Activated CD4-positive, CD25-positive, alpha-beta regulatory T cell (primary cell): ENCODE measurements at places on chromosomes 11 and 22.

DNA sequence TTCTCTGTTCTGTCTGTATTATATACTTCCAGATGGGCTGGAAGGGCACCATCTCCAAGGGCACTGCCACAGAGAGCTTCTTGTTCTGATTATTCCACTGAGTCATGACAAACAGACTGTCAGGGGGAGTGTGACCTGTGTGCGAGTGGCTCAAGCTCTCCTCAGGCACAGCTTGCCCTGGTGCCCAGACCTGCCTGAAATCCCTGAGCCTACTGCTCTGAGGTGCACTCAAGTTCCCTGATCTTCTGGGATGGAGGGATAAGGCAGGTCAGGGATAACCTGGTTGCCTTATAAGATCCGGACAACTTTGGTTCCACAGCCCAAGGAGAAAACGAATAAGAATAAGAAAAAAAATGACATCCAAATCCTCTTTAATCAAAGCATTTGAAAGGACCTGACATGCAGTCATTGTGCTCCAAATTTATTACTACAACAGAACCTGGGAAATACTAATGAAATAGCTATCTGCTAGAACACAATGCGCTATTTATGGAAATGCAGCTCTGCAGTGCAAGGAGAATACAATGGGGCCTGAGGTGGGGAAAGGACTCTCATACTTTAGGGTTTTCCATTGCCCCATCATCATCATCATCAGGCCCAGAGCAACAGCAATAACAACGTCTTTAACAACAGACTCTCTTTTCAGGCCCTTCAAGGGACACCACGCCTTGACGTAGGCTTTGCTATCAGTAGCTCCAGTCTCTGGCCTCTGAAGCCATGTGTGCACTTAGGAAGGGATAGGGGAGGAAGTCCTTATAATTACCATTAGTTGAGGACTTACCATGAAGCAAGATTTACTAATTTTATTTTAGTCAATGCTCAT, 217.1 kb upstream of the KIRREL3 start:
- no peak for DNase-seq

DNA sequence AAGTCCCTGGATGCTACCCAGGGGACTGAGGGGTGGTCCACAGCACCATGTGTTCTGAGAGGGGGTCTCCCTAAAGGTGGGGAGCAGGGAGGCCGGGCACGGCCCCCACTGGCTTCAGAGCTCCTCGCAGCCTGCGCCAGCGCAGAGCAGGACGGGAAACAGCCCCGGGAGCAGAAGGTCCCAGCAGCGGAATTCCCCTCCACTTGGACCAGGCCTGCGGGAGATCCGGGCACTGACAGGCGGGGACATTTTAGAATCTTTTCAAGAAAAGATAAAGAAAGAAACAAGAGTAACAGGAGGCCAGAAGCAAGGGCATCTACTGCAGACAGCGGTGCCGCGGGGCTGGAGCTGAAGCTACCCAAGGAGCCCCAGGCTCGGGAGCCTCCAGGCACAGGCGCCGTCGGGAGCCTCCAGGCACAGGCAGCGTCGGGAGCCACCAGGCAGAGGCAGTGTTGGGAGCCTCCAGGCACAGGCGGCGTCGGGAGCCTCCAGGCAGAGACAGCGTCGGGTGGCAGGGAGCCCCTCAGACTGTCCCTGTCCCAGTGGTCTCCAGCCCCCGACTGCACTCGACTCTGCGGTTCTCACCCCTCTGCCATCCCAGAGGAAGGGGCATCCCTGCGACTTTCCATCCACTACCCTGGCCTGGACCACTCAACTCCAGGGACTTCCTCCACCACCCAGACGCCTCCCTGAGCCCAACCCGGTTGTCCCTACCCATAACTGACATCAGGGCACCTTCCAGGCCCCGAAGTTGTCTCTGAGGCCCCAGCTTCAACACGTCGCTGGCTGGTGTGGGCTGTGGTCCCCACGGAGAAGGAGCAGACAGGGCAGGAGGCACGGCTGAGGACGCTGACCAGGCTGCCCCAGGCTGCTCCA, 211.1 kb downstream of the BRD1 start:
- no peak for DNase-seq

DNA sequence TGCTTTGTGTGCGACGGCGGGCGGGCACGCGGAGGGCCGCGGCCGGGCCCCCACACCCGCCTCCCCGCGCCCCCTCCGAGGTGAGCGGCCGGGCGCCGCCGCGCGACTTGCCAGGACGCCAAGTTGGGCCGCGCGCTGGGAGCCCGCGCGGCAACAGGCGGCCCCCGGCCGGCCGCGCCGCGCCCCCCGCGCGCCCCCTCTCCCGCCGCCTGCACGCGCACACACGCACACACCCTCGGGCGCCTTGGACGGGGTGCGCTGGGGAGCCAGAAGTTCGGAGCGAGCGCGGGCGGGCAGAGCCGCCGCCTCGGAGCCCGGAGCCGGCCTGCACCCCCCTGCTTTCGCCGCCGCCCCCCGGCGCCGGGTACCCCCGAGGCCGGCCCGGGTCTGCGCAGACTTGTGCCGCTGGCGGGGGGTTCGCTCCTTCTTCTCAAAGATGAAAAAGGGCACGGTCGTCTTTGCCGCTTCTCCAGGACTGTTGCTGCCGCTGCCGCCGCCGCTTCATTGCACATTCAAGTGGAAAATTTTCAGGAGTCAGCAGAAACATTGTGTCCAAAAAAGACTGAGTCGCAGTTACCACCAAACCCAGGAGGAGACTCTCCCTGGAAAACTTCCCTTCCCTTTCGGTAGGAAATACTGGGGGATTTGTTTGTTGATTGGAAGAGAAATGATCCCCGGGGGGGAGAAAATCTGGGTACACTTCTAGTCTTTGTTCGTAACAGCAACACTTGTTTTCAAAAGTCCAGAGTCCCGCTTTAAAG, 895 bp downstream of the TEAD1 start:
- no peak for DNase-seq

- DNase-seq: no peak
Measured at GRCh38 chr22:45195616-45196015, 31.9 kb downstream of the NUP50 start.

DNA sequence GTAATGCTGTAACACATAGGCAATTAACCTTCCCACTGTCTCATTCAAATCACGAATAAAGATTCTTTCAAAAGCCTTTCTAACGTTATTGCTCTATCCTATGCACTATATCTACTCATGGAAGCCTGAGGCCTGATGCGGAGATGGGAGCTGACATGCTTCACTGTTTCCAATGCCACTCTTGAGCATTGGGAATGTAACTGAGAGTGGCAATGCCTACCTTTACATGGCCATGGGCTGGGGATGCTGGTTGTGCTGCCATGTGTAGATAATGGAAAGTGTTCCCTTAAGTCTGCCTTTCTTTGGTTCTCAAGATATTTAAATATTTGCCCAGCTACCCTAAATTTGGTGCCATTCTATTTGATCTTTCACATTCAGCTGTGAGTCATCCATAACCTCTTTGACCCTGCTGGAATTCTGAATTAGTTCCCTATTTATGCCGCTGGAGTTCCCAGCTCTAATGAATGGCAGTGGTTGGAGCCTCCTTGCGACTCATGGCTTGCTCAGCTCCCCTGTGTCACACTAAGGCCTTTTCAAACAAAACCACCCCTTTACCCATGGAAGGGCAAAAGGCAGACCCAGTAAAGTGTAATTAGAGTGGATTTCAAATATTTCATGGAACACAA, 21.4 kb upstream of the DKK3 start:
- no peak for DNase-seq

GRCh38 chr22:20111045-20111688, 4.7 kb upstream of the RANBP1 start:
- no peak for DNase-seq

- DNase-seq: no peak
Measured at GRCh38 chr11:71181566-71181965, 70.8 kb downstream of the SHANK2 start.

- no peak for DNase-seq
Measured at GRCh38 chr22:41217553-41218157, 12.5 kb downstream of the L3MBTL2 start.

- DNase-seq: no peak
Measured at GRCh38 chr22:37630839-37631435, 8.5 kb upstream of the SH3BP1 start.

DNA sequence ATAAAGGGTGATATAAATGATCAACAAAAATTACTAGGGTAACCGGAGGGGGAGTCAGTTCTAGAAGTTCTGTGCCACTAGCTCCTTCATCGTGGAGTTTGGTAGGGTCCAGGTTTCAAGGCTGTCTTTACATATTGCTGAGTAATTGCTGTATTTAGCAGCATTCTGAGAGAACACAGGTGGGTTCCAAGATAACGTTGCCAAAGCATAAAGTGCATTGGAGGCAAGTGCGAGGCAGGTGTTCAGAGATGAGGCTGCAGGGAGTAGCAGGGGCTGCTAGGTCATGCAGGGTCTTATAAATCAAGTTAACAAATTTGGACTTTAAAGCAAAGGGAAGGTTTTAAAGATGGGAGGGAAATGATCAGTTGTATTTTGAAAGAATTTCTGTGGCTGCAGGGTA, 17.8 kb downstream of the SGSM3 start:
- DNase-seq: no peak

DNA sequence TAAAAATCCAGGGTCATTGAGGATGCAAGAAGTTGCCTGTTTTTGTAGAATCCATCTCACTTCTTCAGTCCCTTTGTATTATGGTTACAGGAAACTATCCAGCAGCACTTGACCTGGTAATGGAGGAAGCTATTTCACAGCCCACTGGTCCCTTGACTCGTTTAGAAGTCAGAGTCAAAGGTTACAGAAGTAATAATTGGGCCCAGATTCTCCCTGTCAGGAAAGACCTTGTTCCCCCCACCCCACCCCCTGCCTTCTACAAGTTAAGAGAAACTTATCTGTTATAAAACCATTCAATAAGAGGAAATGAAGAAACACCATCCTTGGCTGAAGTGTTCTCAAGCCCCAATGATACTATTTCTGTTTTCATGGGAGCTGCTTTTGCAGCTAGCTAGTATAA, 65.8 kb downstream of the CSTPP1 start:
- DNase-seq: no peak
